Activated CD8-positive, alpha-beta memory T cell treated with anti-CD3 and anti-CD28 coated beads for 48 hours (primary cell): ENCODE measurements at places on chromosomes 6 and 20.

DNA sequence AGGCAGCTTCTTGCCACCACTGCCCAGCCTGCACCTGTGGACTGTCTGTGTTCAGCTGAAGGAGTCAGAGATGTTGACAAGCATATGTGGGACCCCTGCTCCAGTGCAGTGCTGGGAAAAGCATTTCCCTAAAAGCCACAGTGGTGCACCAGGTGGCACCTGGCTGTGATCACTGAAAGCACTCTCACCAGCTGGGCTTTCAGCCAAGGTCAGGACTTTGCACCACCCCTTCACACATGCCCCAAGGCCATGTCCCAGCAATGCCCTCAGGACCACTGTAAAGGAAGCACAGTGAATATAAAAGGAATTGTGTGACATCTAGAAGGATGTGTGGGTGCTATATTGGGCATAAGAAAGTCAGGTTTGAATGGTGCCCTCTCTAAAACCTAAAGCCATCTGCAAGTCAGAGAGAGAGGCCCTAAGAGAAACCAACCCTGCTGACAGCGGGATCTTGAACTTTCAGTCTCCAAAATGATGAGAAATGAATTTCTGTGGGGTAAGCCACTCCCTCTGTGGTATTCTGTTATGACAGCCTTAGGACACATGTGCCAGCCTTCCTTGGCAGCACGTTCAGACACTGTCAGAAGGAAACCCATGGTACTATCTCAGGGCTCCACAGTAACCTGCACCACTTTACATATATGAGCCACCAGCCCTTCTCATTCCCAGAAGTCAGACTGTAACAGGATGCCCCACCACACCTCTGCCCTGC is 30.7 kb downstream of the CBLN4 start:
- DNase-seq = no peak

GRCh38 chr6:38603966-38604365 is 35.8 kb downstream of the BTBD9 start:
- DNase-seq = no peak

DNA sequence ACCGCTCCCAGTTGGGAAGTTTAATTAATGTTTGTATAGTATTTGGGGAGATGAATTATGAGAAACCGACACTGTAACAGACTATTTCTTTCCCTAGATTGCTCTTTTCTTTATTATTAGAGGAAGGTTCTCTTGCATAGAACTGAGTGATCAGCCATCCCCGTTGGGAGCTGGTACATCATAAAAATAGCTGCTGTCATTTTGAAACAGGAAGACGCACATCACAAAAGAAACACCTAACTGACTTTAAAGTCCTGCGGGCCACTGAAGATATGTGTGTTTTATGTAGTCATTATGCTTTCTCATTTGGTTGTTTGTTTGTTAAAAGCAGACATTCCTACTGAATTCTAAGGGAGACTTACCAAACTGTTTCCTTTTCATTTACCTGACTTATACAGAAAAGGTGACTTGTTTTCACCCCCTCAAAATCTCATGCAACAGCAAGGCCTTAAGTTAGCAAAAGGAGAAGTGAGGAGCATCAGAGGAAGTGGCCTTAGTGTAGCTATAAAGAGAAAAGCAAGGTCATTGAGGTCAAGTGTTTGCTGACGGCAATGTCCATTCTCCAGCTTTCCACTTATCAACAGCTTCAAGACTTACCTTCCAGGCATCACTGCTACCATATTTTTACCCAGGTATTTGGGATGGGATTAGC is 91.0 kb downstream of the PKHD1 start:
- no peak for DNase-seq

DNA sequence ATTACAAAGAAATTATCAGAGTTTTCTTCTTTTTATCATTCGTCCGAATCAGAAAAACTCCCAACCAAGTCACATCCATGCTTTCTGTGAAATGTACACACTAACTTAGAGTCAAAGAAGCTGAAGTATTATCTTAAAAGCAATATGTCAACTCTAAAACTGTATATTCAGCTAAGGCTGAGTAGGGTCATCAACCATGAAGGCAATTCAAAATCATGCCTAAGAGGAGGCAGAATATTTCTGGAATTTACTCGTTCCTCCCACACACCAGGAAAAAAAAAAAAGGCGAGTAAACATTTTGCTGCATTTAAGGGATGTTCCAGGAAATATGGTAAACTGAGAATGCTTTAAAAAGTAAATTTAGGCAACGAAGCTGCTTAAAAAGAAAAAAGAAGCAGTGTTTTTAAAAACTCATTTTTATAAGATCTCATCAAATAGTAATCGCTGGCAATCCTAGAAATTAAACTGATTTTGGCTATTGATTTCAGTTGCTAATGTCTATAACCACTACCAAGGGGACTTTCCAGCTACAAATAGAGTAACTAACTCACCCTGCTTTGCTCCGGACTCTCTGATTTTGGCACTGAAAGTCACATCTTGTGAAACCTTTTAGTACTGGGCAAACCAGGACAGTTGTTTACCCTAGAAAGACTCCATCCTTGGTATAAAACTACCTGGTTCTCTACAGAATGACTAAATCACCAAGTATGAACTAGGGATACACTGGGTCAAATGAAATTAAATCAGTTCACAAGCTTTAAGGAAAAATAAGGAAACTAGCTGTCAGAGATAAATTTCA is 82.8 kb downstream of the MBOAT1 start:
- DNase-seq = no peak
